ENCODE measurements at places on chromosomes 16 and 17.

DNA sequence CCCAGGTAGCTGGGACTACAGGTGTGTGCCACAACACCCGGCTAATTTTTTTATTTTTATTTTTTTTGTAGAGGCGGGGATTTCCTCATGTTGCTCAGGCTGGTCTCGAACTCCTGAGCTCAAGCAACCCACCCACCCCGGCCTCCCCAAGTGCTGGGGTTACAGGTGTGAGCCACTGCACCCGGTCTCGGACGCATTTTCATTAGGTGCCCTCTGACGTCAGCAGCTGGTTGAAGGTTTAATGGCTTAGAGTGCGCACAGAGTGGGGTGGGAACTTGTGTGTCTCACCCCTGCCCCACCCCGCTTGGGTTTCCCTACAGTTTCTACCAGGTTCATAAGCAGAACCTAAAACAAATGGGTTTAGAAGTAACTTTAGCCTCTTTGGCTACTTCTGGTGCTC lies 109.0 kb downstream of the N4BP1 start:
- no peak for DNase-seq

DNA sequence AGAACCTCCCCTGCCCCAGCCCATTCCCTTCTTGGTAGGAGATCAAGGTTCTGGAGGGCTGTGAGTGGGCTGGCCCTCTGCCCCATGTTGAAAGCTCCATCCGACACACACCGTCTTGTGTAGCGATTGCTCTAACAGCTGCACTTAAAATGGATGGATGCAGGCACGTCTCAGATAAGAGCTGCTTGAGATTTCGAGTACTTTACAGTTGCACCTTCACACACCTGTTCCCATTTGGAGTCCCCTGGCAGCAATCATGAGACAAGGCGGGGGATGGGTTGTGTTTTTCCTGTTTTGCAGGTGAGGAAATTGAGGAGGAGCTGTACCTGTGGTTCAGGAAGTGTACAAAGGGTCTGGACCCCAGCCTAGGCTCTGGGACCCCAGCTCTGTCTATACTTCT lies 25.6 kb upstream of the TAC4 start:
- no peak for DNase-seq

DNA sequence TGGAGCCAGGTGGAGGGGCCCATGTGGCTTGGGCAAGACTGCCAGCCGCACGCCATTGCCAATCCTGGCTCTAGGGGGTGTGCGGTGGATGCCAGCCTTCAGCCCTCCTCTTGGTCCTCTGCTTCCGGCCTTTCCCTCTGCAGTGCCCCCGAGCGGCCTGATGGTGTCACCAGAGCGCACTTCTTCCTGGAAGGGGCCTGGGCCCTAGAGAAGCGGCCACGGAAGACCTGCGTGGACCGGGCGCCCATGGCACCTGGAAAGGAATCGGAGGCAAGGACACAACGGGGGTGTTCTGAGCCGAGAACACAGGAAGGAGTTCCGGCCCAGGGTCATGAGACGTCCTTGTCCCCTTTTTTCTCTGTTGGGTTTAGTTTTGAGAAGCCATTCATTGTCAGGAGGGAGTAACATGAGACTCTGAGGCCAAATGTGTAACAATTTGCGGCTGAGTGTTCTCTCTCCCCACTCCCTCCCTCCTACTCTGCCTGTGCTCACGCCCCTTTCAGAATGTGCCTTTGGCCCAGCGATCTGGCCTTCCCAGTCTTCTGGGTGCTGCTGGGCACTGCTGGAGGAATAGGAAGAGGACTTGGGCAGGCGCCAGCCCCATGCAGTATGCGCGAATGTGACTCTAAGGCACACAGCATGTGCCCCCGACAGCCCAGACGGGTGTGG lies 92.8 kb downstream of the IRX3 start:
- DNase-seq: no peak

DNA sequence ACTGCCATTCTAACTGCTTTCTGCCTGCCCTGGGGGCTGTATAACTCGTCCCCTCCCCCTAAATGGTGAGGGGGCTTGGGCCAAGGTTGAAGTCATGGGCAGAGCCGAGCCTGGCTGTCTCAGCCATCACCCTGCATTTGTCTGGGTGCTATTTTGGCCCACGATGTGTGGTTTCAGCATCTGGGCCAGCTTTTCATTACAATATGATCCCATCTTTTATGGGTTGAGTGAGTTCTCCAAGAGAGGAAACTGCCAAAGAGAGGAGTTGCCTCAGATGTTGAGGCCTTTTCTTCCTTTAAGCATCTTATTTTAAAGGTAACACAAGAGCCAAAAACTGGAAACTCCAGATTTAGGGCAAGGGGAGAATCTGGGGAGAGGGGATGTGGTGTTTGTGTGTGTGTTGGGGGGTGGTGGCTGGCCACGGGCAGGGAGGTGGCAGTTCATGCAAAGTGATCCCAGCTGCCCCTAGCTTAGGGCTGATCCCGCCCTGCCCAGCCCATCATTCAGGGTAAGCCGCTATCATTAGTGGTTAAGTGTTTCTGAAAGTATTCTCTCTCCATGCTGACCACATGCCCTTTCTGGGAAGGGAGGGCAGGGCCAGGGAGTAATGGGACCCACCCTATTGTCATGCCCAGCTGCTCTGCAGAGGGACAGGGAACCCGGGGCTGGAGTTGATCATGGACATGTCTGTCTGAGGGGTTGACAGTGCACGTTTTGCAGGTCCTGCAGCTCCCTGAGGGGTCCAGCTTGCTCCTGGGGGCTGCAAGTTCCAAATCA lies 83.2 kb upstream of the CLEC18A start:
- DNase-seq: no peak

- DNase-seq: no peak
Measured at GRCh38 chr17:75590849-75591721, 3.5 kb downstream of the MYO15B start.

DNA sequence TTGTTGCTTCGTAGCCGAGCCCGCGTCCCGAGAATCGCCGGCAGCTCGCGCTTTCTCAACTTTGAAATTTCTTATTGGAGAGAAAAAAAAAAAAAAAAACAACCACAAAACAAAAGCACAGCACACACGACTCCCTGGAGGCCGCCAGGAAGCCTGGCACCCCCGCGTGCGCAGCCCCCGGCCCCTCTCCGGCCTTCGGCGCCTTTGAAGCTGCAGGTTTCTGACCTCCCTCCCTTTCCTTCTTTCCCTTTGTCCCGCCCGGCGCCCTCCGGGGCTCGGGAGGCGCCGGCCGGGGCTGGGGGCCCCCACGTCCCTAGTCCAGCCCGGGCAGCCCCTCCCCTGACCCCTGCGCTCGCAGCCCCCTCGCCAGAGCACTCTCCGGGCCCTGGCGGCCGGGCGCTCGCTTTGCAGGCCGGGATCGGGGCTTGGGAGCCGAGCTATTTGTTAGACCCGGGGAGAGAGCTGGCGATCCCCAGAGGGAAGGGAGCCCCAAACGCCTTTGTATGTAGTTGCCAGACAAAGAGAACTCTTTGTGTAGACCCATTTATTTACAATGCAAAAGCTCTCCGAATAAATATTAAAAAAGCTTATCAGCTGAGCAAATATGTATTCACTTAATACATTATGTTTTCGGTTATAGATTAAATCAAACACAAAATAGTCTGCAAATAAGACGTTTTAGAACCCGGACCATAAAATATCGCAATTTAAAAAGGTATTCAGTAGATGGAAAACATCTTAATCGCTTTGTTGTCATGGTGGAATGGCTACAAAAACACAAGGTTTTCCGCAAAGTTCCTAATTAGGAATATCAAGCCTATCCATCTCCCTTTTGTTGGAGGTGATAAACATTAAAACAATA lies 2.3 kb downstream of the BAHCC1 start:
- no peak for DNase-seq

- no peak for DNase-seq
Measured at GRCh38 chr17:34307110-34307509, 12.1 kb upstream of the CCL8 start.

GRCh38 chr17:7956228-7956965 lies 24.4 kb downstream of the CNTROB start:
- DNase-seq: no peak

DNA sequence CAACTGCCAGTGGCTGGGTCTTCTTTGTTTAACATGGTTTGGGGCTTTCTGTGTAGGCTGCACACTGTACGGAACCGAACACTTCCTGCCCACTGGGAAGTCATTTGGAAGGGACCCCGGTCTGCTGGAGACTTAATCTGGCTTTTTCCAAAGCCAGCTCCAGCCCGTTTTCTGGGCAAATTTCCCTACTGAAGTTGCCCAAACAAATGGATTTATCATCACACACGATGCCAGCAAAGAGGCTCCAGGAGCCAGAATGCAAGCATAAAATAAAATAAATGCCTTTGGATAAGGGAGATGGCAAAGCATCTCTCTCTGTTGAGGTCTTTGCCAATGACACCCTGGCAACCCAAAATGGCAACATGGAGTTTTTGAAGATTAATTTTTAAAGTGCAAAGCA lies 259.9 kb upstream of the IRX3 start:
- DNase-seq: no peak

GRCh38 chr16:11393366-11393765 lies 48.1 kb downstream of the RMI2 start:
- no peak for DNase-seq

DNA sequence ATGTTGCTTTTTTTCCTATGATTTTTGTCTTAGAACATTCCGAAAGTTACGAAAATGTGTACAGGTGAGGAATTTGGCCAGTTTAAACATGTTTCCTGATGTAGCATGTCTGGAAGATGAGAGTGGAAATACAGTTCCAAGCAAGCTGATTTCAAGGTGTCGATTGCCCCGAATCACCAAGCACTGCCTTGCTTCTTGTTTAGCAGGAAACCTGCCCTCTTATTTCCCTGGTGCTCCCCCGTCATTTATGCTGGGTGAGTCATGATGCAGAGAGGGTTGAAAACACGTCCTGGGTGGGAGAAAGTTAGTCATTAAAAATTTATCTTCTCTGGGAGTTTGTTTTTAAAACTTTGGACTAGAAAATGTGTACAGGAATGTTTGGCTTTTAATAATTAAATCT lies 608.6 kb upstream of the EEF2KMT start:
- DNase-seq: no peak

DNA sequence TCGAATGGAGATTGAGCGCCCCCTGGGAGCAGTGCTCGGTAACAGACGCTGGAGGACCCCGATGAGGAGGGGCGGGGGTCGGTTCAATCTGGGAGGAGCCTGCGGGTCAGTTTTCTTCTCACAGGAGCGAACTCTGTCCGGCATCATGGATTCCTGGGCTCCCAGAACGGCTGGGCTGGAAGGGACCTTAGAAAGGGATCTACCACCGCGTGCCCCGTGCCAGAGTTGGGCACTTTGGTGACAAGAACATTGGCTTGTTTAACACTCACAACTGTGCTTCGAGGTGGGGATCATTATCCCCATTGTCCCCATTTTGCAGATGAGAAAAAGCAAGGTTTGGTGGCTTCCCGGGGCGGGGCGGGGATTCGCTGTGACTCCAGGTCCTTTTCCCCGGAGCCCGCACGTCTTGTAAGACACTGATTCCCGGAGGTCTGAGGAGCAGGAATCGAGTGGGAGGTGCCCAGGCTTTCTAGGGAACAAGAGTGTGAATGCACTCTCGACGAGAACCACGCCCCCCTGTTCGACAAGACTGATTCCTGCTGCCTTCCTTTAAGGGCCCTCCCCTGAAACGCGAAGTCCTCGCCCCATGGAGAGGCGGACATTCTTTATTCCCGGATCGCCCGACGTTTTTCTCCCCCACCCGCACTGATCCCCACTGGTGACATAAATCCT lies 1.5 kb upstream of the FBXL19 start:
- DNase-seq: peak; percentile 23

DNA sequence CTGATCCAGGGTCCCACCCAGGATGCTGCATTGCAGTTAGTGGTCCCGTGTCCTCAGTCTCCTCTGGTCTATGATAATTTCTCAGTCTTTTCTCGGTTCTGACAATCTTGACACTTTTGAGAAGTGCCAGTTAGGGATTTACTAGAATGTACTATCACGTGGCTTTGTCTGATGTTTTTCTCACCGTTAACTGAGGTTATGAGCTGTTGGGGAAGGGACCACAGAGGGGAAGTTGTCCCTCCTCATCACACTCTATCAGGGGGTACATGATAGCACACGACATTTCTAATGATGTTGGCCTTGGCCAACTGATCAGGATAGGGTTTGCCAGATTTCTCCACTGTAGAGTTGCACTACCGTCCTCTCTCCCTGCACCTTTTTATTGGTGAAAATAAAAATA lies 250.9 kb upstream of the SDK2 start:
- DNase-seq: no peak

GRCh38 chr17:56785405-56785804 lies 48.3 kb downstream of the C17orf67 start:
- no peak for DNase-seq

- DNase-seq: no peak
Measured at GRCh38 chr17:78007647-78008046, 49.1 kb downstream of the TNRC6C start.

GRCh38 chr16:51231702-51232101 lies 80.6 kb upstream of the SALL1 start:
- DNase-seq: no peak

DNA sequence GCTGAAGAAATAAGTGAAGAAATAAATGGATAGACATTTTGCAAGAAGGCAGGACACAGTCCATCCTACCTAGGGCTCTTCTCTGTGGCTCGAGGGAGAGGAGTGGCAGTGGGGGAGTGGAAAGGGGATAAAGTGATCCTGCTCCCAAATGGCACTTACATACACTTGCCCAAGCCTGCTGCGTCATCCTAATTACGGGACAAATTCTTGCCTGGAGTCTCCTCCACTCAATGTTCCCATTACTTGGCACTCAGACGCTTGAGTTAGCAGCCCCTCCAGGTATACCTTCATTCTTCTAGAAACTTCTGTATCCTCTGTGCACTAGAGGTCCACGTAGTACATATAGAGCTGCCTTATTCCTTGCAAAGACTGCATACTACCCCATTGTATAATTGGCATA lies 15.7 kb upstream of the MAP3K14 start:
- DNase-seq: no peak

DNA sequence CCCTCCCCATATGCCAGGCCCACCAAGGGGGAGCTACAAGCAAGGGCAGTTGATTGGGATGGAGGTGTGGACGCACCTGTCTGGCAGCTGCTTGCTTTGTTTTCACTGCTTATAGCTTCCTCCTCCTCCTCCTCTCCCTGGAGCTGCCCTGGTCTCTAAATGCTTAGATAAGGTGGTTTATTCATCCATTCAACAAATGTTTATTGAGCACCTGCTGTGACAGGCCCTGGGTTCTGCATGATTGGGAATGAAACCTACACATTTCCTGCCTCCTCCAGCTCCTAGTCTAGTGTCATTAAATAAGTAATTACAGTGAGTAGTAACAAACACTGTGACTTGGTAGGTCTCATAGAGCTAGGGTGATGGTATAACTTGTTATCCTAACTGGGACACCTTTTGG lies 17.4 kb upstream of the MAP3K14 start:
- peak; percentile 48 for DNase-seq

GRCh38 chr16:64950262-64950661 lies 171.6 kb downstream of the CDH11 start:
- DNase-seq: no peak

- no peak for DNase-seq
Measured at GRCh38 chr16:81572386-81573144, 128.0 kb downstream of the CMIP start.

GRCh38 chr17:35147375-35147905 lies at the start of gene UNC45B:
Gene UNC45B (plus strand): TSS chr17:35147817. CDS start chr17:35148264, 447 bp downstream.
- no peak for DNase-seq
